Hematopoietic multipotent progenitor cell (in vitro differentiated cells): ENCODE measurements at places on chromosomes 11 and 22.

GRCh38 chr11:8290081-8290810 is 26.6 kb upstream of the LMO1 start:
- DNase-seq, result no peak

- DNase-seq, result no peak
Measured at GRCh38 chr22:28935140-28935539, 51.8 kb downstream of the ZNRF3 start.

DNA sequence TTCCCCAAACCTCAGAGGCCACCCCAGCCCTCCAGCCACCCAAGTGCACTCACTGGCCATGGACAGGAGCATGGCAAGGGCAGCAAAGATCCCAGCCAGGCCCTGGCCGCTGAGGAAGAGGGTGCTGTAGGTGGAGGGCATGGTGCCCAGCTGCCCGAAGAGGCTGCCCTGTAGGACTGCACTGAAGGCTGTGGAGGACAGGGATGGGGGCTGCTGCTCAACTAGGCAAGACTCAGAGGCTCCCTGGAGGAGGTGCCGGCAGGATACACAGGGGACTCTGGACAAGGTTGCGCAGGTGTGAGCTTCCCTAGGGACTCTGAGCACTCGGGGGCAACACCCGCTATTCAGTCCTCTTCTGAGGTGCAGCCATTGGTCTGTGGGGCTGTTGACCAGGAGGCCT is 3.1 kb downstream of the SLC29A2 start:
- no peak for DNase-seq

GRCh38 chr22:41638124-41638523 is 17.0 kb downstream of the XRCC6 start:
- DNase-seq, result no peak

- no peak for DNase-seq
Measured at GRCh38 chr11:12160231-12160630, 49.8 kb downstream of the MICAL2 start.

DNA sequence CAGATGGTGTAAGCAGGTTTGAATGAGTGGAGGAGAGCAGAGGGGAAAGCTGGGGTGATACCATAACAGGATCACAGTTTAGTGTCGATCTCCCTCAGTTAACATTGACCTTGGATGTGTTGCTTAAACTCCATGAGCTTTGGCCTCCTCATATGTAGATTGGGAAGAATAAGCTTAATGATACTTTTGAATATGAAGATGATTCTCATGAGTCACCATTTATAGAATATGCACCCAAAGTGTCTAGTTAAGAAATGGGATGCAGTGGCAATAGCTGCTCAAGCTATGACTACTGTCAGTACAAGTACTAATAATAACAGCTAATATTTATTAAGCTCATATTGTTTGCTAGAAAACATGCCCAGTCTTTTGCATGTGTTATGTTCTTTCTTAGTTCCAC is 236.2 kb upstream of the KIRREL3 start:
- DNase-seq, result no peak

DNA sequence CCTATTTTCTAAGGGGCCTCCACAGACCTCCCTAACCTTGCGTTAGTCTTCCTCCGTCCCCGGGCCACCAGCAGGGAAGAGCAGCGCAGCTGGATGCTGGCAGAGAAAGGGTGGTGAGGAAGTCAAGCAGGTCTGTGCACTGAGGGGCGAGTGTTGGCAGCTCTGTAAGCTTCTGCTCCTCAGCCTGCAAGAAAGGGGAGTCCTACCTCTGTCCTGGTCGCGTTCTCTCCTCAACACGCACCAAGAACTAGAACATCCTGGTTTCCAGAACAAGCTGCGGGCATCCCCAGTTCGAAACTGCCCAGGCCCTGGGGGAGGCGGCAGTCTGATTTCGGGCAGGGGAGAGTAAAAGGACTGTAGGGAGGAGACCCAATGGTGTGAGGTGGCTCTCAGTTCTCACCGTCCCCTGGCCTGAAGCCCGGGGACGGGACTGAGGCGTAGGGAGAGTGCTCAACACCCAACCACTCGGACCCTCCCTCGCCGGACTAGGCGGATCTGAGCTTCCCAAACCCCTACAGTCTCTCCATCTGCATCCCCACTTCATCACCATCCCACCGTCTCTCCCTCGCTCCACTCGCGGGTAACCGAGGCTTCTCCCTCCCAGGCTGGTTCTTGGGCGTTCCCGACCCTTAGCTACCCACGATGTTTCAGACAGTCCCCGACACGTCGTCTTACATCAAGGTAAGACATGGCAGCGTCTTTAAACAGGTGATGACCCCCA is 7.7 kb upstream of the FLI1 start:
- DNase-seq, result no peak

DNA sequence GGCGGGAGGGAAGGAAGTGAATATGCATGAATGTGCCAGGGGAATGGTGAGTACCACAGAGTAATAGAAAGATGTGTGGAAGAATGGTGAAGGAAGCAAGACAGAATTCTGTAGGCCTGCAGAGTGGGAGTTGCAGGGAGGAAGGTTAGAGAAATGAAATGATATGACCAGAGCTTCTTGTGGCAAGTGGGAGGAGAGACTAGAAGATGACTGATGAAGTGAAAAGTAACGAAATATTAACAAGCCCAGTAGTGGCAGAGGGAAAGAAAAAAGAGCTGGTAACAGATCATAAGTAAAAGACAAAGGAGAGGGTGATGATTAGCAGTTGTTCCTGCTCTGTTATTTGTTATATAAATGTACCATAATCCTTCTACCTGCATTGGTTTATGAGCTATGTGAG is 1.0 kb upstream of the ALKBH8 start:
- no peak for DNase-seq

DNA sequence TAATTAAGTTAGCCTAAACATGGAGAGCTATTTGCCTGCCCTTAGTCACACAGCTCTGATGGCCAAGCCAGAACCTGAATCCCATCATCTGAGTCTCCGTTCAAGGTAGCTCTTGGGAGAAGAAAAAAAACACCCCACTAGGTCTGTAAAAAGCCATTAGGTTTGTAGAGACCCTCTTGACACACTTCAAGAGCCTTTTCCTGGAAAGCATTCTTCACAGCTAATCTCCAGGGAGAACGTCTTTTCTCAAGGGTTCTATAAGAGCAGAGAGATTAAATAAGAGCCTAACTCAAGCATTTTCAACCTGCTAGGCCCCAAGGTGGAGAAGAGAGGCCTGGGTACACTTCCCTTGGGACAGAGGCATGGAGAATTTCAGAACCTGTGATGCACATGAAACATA is 61.6 kb upstream of the NAV2 start:
- DNase-seq, result no peak

GRCh38 chr11:113468726-113469345 is 6.4 kb downstream of the DRD2 start:
- DNase-seq, result no peak

DNA sequence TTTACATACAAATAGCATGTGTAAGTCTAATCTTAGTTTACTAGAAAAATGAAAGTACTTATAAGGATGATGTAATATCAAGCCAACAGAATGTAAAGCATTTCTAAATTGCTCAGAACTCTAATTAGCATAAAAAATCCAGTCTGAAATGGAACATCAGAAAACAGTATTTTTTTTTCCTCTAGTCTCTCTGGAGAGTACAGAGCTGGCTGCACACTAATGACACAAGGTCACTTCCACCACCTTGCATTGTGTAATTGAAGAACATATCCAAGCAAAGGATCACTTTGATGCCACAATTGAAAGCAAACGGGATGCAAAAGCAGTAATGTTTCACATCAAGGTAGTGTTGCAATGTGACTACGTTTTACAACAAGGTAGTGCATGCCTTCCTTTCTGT is 548.0 kb upstream of the LUZP2 start:
- no peak for DNase-seq

- no peak for DNase-seq
Measured at GRCh38 chr22:47631571-47632102, 869.2 kb downstream of the TBC1D22A start.

- DNase-seq, result no peak
Measured at GRCh38 chr11:8652140-8652539, 30.3 kb downstream of the TRIM66 start.
